ENCODE measurements at places on chromosomes 5 and 9. TPM values are rescaled to one million over a fixed set of nuclear protein-coding genes. Genes with fewer than 3 reads are reported as not detected.

SPTAN1 gene
- 378 TPM for total RNA-seq

BAAT gene
- 0.24 TPM for total RNA-seq

FAM200C gene
- 3.9 TPM for total RNA-seq

NMUR2 gene
- not detected for total RNA-seq

C5orf63 gene
- 0.77 TPM for total RNA-seq

Data from chondrocyte (in vitro differentiated cells).